ENCODE measurements at places on chromosomes 1 and 21. TPM values are rescaled to one million over a fixed set of nuclear protein-coding genes. Genes with fewer than 3 reads are reported as not detected.

- H3K4me1 ChIP-seq = no peaks in the 10 kb centered on the region
- no peaks in the 10 kb centered on the region for H3K27me3 ChIP-seq
- H3K27ac ChIP-seq = no peak overlapping the region
- no peak for DNase-seq
- H3K4me3 ChIP-seq = no peak overlapping the region
Observed at GRCh38 chr1:79827446-79827845, 820.9 kb upstream of the ADGRL4 start.

RABGAP1L gene
- 59.8 TPM for total RNA-seq

DNA sequence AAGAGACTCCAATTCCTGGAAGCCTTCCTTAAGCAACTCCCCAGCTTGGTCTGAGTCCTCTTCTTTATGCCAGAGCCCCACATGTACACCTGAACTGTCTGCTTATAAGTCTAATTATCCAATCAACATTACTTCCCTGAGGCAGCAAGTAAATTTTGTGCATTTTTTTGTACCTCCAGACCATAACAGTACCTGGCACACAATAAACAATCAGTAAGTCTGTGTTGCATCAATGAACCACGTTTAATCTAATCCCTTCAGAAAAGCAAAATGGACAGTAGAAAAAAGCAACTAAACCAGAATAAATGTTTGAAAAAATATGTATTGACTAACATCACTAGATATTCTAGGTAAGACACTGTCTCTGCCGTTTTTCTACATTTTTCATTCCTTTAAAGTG lies 20.5 kb downstream of the MRPL39 start:
- H3K27ac ChIP-seq = no peak overlapping the region
- DNase-seq = no peak
- peaks cover 4% of the 10 kb centered on the region for H3K36me3 ChIP-seq
- no peaks in the 10 kb centered on the region for H3K27me3 ChIP-seq
- no peaks in the 10 kb centered on the region for H3K4me1 ChIP-seq

GRCh38 chr1:225695578-225696337 lies 42.8 kb upstream of the ENAH start:
- H3K27ac ChIP-seq = peak overlapping the region; percentile 85
- no peak for DNase-seq
- no peak overlapping the region for H3K4me3 ChIP-seq
- H3K27me3 ChIP-seq = no peaks in the 10 kb centered on the region
- H3K4me1 ChIP-seq = peaks cover 88% of the 10 kb centered on the region

SAMD13 gene
- 0.95 TPM for total RNA-seq

CA14 gene
- total RNA-seq = not detected

GRCh38 chr21:19609611-19610010 lies 1206.0 kb upstream of the TMPRSS15 start:
- H3K36me3 ChIP-seq = no peaks in the 10 kb centered on the region
- H3K4me1 ChIP-seq = no peaks in the 10 kb centered on the region
- no peak overlapping the region for H3K27ac ChIP-seq

SLC35D1 gene
- total RNA-seq = 22.0 TPM

- no peaks in the 10 kb centered on the region for H3K27me3 ChIP-seq
- H3K4me3 ChIP-seq = no peak overlapping the region
- H3K36me3 ChIP-seq = no peaks in the 10 kb centered on the region
- no peak overlapping the region for H3K27ac ChIP-seq
- no peak for DNase-seq
- H3K4me1 ChIP-seq = no peaks in the 10 kb centered on the region
Observed at GRCh38 chr1:247548092-247548491, 842 bp upstream of the GCSAML start.

- no peak overlapping the region for H3K4me3 ChIP-seq
- H3K27me3 ChIP-seq = no peaks in the 10 kb centered on the region
- peaks cover 14% of the 10 kb centered on the region for H3K36me3 ChIP-seq
Observed at GRCh38 chr1:52769346-52770033, 43.2 kb downstream of the ZYG11B start.

DNA sequence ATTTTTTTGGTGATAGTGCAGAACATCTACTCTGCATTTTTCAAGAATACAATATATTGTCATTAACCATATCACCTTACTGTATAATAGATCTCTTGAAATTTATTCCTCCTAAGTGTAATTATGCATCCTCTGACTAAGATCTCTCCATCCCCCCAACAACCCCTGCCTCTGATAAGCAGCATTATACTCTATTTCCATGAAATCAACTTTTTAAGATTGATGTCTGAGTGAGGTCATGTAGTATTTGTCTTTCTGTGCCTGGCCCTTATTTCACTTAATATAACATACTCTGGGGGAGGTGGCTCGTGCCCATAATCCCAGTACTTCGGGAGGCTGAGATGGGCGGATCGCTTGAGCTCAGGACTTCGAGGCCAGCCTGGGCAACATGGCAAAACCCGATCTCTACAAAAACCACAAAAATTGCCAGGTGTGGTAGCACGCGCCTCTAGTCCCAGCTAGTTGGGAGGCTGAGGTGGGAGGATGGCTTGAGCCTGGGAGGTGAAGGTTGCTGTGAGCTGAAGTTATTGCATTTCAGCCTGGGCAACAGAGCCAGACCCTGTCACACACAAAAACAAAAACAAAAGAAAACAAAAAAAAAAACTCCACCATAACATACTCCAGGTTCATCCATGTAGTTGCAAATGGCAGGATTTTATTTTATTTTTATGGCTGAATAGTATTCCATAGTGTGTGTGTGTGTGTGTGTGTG lies 5.7 kb downstream of the ACOT11 start:
- no peak overlapping the region for H3K4me3 ChIP-seq
- H3K27ac ChIP-seq = no peak overlapping the region
- peaks cover 27% of the 10 kb centered on the region for H3K4me1 ChIP-seq
- no peaks in the 10 kb centered on the region for H3K27me3 ChIP-seq
- H3K36me3 ChIP-seq = no peaks in the 10 kb centered on the region

GRCh38 chr1:75708910-75709309 lies 15.6 kb upstream of the ACADM start:
- H3K4me1 ChIP-seq = peaks cover 6% of the 10 kb centered on the region
- no peak overlapping the region for H3K4me3 ChIP-seq
- no peaks in the 10 kb centered on the region for H3K27me3 ChIP-seq
- no peaks in the 10 kb centered on the region for H3K36me3 ChIP-seq
- DNase-seq = no peak

DNA sequence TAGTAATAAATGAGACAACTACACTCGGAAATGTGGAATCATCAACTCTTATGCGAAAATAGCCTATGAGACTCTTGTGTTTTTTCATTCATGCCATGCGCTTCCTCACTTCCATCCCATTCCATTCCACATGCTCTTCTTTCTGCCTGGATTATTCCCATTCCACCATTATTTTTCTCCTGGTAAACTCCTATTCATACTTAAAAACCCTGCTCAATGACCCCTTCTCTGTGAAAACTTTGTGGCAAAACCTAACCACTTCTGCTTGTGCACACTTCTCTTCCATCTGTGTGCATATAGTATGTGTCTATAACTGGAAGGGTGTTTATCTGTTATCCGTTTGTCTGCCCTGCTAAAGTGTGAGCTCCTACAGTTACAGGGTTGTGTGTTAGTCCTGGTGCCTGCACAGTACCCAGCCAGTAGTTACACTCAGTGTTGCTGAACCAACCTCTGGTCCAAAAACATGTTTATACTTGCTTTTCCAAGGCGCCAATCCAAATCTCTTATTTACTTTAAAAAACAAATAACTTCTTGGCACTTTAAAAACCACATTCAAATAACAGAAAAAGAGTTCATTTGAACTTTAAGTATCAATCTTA lies 10.7 kb downstream of the EPHX1 start:
- no peaks in the 10 kb centered on the region for H3K27me3 ChIP-seq
- no peaks in the 10 kb centered on the region for H3K36me3 ChIP-seq
- peaks cover 40% of the 10 kb centered on the region for H3K4me1 ChIP-seq
- no peak for DNase-seq
- H3K4me3 ChIP-seq = no peak overlapping the region
- peak overlapping the region; percentile 76 for H3K27ac ChIP-seq

Measured in thoracic aorta (tissue), 2 donors.